HEK293T (cell line): ENCODE measurements at places on chromosomes 5 and 9.
A peak's percentile ranks its signal among the peaks of the same experiment; 100 is the strongest.

DNA sequence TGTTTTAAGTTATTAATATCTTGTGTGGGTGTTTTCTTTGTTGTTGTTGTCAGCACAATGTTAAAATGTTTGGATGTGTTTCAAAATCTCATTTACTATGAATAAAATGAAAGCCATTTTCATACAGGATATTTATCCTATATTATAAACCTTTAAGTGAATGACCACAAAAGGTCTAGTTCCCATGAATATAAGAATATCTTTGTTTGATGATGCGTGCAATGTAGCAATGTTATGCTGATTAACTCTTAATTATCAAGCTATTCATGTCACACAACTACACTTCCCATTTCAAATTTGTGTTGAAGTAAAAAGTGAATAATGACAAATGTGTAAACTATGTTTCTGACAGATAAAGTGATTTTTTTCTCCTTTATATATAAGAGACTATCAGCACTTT lies 59.8 kb downstream of the MEF2C start:
- no peak for DNase-seq

GRCh38 chr5:89015409-89015808 lies 132.4 kb upstream of the MEF2C start:
- no peak for DNase-seq

GRCh38 chr5:143582869-143583268 lies 179.4 kb upstream of the NR3C1 start:
- DNase-seq: no peak

DNA sequence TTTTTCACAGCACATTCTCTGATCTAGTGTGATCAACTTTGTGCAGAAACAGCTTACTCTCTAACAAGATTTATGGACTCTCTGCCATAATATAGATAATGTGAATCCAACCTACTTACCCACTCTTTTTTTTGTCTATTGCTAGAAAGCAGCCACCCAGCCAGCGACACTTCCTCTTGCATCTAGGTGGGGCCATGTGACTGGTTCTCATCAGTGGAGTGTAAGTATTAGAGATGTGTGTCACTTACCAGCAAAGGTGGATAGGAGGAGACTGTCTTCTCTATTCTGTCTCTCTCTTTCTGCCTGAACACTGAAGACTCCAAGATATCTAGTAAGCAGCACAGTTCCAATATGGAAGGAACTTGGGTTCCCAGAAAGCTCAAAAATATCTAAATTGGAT lies 174.8 kb downstream of the MCTP1 start:
- no peak for DNase-seq

DNA sequence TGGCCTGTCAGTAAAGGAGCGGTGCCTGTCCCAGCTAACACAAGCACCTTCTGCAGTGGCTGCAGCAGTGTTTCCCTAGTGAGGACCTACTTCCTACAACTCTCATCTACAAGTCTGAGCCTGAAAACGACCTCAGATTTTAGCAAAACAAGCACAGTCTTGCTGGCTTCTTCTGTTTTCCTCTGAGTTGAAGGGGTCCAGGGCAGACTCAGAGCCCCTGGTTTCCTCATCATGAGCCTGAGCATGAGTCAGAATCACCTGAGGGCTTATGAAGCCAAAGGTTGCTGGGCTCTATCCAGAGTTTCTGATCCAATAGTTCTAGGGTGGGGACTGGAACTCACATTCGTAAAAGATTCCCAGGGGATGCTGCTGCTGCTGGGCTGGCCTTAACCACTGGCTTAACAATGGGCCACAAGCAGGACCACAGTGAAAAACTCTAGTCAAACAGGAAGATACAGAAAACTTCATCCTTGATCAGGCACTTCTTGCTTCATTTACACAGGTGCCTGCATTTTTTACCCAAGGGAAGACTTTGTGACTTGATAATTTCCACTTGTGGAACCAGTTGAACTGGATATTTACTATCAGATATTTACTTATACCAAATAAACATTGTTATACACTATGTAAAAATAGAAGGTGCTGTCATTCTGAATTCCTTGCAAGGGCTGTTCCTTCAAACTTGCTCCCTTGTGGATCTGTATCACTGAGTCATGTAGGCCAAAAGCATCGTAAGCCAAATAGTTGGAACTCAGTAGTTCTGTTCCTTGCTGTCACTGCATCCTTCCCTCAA lies 4.3 kb upstream of the ACER2 start:
- no peak for DNase-seq

- DNase-seq: no peak
Measured at GRCh38 chr5:72518001-72518683, 10.9 kb upstream of the ZNF366 start.

GRCh38 chr9:92764988-92765936 lies 629 bp upstream of the BICD2 start:
- peak; percentile 98 for DNase-seq

GRCh38 chr5:102764381-102765004 lies 9.4 kb downstream of the PAM start:
- DNase-seq: no peak

GRCh38 chr5:13218518-13218917 lies 726.0 kb downstream of the DNAH5 start:
- no peak for DNase-seq

- DNase-seq: no peak
Measured at GRCh38 chr5:5986492-5987178, 391.7 kb downstream of the MED10 start.

DNA sequence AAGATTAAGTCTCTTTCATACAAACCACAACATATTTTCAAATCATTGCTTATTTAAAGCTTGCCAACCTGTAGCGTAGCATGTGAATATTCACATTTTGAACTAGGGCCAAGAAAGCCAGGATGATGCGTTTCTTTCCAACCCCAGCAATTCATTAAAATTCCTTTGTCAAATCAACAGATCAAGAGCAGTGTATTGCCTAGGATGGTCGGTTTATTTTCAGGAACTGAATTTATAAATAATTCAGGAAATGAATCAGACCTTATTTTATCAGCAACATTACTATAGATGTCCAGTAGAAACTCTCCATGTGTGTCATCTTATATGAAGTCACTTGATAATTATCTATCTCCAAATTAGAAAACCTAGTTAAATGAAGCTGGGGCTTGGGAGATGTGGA lies 13.2 kb upstream of the AUH start:
- no peak for DNase-seq

DNA sequence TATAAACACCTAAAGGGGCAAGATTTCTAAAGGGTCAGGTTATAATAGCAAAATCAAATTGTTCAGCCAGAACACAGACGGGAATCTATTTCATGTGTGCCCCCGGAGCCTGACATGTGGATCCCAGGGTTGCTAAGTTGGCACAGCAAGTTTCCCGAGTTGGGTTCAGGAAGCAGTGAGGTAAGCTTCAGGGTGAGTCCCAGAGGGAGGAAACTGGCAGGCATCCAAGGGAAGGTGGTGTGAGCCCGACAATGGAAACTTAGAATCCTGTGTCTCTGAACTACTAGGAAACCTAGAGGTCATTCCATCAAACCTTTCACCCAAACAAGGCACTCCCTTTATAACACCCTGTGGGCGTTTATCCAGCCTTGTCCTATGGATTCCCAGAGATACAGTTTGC lies 98.4 kb downstream of the ADRB2 start:
- DNase-seq: no peak

DNA sequence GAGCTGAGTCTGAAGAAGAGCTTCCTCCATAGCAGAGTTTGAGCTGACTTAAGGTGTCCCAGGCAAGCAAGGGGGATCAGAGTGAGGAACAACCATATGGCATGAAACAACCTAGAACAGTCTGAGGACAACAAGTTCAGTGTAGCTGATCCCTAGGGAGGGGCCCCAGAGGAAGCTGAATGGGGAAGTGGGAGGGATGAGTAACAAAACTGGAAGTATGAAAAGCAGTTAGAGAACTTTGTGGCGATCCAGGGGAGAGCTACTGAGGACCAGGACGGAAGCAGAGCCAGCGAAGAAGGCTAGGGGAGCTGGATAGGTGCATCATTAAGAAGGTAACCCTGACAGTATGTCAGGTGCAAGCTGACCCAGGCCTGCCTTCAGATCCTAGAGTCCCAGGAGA lies 580.8 kb downstream of the BNC2 start:
- no peak for DNase-seq

- no peak for DNase-seq
Measured at GRCh38 chr9:108056805-108057386, 567.3 kb upstream of the KLF4 start.

DNA sequence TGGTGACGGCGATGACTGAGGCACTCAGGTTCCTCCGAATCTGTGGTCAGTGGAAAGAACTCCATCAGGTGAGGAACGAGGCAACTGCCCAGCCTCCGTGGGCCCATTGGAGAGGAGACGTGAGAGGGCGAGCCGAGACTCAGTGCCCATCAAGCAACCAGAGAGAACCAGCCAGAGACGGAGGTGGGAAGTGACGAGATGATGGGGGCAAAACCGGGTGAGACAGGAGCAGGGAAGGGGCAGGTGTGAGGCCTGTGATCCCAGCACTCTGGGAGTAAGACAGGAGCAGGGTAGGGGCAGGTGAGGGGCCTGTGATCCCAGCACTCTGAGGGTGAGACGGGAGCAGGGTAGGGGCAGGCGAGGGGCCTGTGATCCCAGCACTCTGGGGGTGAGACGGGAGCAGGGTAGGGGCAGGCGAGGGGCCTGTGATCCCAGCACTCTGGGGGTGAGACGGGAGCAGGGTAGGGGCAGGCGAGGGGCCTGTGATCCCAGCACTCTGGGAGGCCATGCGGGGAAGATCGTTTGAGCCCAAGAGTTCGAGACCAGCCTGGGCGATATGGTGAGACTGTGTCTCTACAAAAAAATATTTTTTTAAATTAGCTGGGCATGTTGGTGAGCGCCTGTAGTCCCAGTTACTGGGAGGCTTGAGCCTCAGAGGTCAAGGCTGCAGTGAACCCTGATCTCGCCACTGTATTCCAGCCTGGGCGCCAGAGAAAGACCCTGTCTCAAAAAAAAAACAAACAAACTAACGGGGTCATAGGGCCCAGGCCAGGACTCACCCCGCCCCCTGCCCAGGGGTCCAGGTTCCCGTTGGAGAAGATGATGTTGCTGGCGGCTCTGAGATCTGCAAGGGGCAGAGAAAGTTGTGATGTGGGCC lies 3.4 kb downstream of the DPP7 start:
- no peak for DNase-seq

- DNase-seq: no peak
Measured at GRCh38 chr9:133605856-133606707, 3.1 kb downstream of the FAM163B start.

- DNase-seq: peak; percentile 51
Measured at GRCh38 chr9:72592502-72593403, 71.3 kb downstream of the TMC1 start.

GRCh38 chr5:132506094-132506692 lies 15.6 kb upstream of the IRF1 start:
- peak; percentile 53 for DNase-seq

DNA sequence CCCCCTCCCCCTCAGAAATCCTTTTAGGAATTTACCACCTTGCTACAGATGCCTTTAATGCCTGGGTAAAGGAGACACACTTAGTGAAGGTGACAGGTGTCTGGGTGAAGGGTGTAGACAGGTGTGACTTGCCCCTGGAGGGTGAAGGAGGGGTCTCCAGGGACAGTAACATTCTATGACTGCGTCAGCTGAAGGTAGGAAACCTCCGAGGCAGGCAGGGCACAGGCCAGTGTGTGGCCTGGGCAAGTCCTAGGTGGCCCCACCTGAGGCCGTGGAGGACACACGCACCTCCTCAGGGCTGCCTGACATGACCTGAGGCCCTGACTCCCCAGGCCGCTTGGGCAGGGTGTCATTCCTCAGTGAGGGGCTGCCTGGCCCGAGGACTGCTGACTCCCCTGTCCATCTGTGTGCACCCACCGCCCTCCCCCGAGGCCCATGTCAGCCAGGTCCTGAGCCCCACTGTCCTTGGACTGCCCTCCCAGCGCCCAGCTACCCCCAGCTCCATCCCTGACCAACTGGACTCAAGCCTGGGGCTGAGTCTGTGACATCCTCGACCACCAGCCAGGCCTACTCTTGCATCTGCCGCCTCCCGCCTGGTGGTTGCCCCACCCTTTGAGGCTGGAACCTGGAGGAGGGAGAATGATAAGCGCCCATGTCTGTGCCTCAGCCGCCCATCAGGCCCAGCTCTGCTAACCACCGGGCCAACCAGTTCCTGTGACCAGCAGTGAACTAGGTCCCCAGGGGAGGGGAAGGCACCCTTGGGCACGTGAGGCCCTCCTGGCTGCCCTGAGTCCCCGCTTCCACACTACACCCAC lies 18.4 kb downstream of the CARD19 start:
- no peak for DNase-seq

- DNase-seq: no peak
Measured at GRCh38 chr9:12554636-12555035, 138.5 kb upstream of the TYRP1 start.

DNA sequence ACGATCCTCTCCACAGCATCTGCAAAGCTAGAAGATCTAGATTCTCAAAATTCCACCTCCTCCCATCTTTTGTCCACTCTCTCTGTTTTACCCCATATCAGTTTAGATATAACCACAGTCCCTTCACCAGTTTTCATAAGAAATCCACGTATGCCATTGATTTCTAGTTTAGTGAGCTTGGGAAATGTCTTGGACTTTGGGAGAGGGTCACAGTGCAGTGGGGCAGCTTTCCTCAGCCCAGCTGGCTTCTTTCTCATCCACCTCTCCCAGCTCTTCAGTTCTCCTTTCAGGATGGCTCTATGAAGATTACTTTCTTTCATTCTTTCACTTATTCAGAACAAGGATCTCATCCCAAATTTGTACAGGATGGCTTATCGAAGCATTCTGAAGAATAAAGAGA lies 203.9 kb upstream of the ADCY2 start:
- DNase-seq: no peak

- no peak for DNase-seq
Measured at GRCh38 chr5:53246042-53246836, 136.7 kb upstream of the MOCS2 start.

GRCh38 chr5:114296191-114296590 lies 65.7 kb upstream of the KCNN2 start:
- no peak for DNase-seq

- DNase-seq: peak; percentile 15
Measured at GRCh38 chr5:94691949-94692348, 73.5 kb downstream of the SLF1 start.

- DNase-seq: peak; percentile 56
Measured at GRCh38 chr9:71249729-71250317, 128.4 kb upstream of the TRPM3 start.

GRCh38 chr9:37324261-37324683 lies 98.2 kb upstream of the GRHPR start:
- peak; percentile 29 for DNase-seq

- DNase-seq: no peak
Measured at GRCh38 chr5:92809855-92810465, 771.1 kb downstream of the NR2F1-AS1 start.

DNA sequence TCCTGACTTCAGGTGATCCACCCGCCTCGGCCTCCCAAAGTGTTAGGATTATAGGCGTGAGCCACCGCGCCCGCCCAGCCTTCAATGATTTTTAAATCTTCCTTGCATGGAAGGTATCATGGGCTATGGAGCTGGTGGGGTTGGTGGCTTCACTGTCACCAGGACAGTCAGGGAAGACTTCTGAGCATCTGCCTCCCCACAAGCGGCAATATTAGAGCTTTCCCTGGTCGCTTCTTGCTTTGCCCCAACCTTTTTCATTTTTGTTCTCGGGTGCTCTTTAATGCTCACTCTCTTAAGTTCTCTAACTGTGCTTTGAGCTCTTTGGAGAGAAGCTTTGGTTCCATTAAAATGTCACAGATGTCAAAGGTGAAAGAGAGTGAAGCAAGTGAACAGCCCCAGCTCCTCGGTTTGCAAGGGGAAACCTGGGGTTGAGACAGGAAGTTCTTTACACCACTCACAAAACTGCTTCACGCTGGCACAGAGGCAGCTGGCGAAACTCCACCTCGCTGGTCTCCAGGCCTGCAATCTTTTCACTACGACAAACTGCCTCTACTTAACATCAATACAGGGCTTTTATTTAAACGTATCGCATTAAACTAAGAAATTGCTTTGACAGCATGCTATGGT lies 142.5 kb upstream of the RETREG1 start:
- no peak for DNase-seq
